H7 (cell line): ENCODE measurements at places on chromosomes 2 and 18. TPM values are rescaled to one million over a fixed set of nuclear protein-coding genes. Genes with fewer than 3 reads are reported as not detected.
A peak's percentile ranks its signal among the peaks of the same experiment; 100 is the strongest.

DNA sequence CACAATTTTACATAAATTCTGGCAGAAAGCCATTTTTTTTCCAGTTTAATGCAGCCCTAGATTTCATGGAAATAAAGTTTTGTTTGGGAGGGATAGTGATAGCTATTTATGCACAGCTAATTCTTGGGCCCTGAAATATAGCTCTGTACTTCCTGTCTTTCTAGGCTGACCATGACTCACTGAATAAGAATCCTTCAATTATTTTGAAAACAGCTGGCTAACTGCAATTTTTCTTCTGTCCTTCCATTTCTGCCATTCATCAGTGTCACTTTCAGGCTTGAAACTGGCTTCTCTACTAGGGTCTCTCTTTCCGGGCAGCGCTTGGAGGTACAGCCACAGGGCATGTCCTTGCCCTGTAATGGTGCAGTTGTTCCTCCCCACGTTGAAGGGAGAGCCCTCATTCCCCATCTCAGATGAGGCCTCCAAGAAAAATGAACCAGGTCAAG is 97.1 kb upstream of the TMEM178A start:
- no peak for DNase-seq

DNA sequence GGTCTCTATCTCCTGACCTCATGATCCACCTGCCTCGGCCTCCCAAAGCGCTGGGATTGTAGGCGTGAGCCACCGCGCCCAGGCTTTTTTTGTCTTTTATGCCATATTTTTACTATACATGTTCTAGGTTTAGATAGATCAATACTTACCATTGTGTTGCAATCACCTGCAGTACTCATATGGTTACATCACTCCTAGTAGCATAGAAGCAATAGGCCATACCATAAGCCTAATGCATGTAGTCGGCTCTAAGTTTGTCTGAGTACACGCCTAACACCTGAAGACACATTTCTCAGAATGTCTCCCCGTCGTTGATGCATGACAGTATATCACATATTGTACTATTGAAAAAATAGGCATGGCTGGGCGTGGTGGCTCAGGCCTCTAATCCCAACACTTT is 27.1 kb upstream of the TGIF1 start:
- no peak for DNase-seq

DNA sequence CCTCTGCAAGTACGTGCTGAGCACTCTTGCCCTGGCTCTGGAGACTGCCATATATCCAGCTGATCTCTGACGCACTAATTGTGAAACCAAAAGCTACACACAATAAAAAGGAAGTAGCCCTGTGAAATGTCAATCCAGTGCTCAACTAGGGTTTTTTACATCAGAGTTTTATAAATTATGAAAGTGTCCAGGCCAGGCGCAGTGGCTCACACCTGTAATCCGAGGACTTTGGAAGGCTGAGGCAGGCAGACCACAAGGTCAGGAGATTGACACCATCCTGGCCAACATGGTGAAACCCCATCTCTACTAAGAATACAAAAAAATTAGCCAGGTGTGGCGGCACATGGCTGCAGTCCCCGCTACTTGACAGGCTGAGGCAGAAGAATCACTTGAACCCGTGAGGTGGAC is 24.5 kb upstream of the PEX13 start:
- DNase-seq: no peak

- no peak for DNase-seq
These were observed 368.6 kb downstream of the EIPR1 start for GRCh38 chr2:3009005-3009404.

- no peak for DNase-seq
These were observed 152.3 kb downstream of the USP34 start for GRCh38 chr2:61318553-61318952.

Gene TCF23
- not detected in 2 replicates for total RNA-seq

- DNase-seq: no peak
These were observed 63.1 kb downstream of the CAB39 start for GRCh38 chr2:230775737-230776136.

DNA sequence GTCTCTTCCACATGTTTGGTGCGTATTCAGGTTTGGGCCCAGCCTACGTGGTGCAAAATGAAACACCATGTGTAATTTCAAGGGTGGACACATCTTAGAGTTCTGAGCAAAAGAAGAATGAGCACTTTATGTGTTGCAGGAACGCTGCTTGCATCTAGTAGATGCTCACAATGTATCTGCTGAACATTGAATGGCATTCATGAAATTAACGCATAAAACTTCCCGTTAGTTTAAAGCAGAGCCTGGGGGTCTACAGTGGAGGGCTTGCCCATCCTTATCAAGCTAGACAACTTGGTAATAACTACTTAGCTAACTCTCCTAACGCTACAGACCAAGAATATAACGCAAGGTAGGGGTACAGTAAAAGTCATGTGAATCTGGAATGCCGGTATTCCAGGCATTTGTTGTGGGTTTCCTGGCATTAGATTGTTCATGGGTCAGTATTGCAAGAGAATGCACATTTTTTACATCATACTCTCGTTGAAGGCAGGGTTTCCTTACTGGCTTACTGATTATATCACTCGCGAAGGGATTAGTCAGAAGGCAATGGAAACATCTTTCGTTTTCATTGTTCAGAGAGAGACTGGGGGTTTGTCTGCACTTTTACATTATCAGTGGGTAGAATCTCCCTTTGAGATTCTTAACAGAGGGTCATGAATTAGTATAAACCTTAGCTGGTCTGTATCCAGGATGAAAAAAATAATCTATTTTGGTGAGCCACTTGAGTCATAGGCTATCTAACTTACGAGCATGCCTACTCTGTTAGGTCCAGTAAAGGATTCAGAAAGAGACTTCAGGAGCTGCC is 229.5 kb upstream of the EPAS1 start:
- no peak for DNase-seq

DNA sequence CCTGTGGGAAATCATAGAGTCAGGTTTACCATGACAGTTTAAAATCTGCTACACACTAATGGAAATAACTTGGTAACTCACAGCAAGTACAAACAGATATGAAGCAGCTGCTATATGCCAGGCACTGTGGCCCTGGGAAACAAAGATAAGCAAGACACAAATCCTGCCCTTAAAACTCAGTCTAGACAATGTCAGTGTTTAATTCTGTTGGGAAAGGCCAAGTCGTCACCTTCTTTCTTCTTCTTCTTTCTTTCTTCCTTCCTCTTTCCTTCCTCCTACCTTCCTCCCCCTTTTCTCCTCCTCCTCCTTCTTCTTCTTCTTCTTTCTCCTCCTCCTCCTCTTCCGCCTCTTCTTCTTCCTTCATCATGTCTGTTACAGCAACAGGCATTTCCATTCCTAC is 26.8 kb downstream of the PLEK start:
- DNase-seq: no peak

DNA sequence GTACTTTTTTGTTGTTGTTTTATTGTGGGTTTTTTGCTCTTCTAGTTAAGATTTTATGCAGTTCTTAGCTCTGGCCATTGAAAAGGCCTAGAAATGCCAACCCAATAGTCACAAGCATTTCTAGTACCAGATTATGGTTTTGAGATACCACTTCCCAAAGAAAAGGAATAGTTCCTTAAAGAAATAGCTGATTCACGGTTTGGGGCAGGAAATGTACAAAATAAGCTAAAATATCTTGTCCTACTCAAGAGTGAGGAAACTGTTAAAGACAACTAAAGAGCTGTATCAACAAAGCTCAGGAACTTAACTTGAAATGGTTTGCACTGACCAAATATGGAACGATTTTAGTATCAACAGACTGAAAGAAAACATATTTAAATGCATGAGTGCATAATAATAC is 35.4 kb downstream of the PGAP1 start:
- no peak for DNase-seq

DNA sequence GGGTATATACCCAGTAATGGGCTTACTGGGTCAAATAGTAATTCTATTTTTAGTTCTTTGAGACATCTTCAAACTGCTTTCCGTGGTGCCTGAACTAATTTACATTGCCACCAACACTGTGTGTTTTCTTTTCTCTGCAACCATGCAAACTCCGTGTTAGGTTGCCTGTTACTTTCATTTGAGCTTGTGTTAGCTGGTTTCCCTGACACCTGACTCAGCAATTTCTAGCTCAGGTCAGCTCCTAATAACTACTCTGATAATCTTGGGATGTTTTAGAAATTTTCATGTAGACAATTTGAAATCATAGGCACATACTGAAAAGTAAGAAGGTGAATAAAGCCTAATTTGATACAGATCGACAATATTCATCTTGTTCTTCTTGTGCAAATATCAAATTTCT is 132.3 kb downstream of the ADCYAP1 start:
- DNase-seq: no peak

DNA sequence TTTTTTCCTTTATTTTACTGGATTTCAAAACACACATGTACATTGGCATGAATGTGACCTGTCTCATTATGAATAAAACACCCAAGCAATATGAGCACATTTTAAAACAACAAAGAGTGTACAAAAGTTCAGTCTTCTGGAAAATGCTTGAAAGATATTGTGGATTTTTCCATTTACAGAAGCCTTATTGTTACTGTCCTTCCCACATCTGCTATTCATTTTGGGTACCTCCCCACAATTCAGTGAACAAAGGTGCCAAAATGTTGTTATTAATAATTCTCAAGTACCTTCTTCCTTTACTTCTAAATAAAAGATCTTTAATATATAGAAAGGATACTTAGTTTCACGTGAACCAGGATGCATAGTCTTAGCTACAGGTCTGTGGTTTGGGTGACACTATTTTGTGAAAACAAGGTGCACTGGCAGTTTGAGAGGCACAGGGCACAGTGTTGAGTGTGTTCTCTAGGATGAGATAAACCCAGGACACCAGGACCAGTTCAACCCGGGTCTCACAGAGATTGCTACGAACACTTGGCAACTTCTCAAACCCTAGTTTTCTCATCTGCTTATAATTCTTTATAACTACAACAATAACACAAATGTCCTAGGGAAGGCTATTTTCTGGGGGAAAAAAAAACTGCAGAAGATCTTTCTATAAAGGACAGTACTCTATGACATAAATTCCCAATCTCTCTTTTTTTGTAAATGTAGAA is 84.5 kb upstream of the GALNT5 start:
- no peak for DNase-seq

- no peak for DNase-seq
These were observed 149.3 kb upstream of the AQP4 start for GRCh38 chr18:27014841-27015240.

Gene AFF3
- total RNA-seq: 0.07 and 0.37 TPM in 2 replicates

Gene CFAP221
- 0.07 and 0.37 TPM in 2 replicates for total RNA-seq

DNA sequence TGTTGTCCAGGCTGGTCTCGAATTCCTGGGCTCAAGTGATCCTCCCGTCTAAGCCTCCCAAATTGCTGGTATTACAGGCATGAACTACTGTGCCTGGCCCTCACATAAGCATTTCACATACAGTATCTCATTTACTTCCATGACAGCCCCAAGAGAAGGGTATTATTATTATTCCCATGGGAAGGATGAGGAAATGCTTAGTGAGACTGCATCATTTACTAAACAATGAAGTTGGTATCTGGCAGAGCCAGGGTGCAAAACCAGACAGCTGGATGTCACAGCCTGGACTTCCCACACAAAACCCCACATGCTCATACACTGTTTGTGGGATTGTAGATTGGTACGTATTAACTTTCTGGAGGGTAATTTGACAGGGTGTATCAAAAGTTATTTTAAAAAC is 29.9 kb downstream of the DAPL1 start:
- no peak for DNase-seq

Gene CRYGC
- total RNA-seq: not detected in 2 replicates

Gene IL1F10
- not detected in 2 replicates for total RNA-seq

- DNase-seq: no peak
These were observed 92.0 kb upstream of the FAM136A start for GRCh38 chr2:70393881-70394280.

DNA sequence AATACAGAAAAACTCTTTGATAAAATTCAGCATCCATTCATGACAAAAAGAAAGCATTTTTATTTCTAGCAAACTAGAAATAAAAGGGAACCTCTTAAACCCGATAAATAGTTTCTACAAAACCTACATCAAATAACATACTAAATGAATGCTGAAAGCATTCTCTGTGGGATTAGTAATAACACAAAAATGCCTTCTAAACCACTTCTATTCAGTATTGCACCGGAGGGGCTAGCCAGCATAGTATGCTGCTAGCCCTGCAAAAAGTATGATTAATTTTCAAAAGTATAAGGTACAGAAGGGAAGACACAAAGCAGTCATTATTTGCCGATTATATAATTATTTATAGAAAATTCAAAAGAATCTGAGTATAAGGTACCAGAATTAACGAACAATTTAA is 145.2 kb downstream of the DTNB start:
- no peak for DNase-seq

- no peak for DNase-seq
These were observed 1574.2 kb upstream of the PIK3C3 start for GRCh38 chr18:40380686-40381439.

GRCh38 chr2:64780041-64780440 is 126.3 kb upstream of the SERTAD2 start:
- DNase-seq: no peak

DNA sequence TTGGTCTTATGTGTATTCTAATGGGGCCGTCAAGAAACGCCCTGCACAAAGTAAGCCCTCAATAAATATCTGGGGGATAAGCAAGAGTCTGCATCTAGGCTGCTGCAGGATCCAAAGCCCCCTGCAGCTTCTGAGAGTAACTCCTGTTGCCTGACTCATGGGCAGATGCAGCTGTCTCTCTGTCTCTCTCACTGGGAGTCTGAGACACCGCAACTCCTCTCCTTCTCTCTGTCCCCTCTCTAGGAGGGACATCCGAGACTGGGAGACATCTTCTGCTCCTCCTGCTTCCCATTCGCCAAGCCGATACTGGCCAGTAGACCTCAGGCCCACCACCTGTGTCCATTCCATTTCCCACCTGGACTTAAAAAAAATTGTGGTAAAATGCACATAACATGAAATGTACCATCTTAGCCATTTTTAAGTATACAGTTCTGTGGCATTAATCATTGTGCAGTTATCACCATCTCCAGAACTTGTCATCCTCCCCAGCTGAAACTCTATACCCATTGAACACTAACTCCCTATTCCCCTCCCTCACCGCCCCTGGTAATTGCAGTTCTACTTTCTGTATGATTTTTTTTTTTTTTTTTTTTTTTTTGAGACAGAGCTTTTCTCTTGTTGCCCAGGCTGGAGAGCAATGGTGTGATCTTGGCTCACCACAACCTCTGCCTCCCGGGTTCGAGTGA is 20.1 kb downstream of the DYSF start:
- no peak for DNase-seq

GRCh38 chr18:48805826-48806535 is 144.8 kb downstream of the SMAD7 start:
- DNase-seq: no peak

GRCh38 chr2:118548880-118549488 is 298.5 kb downstream of the EN1 start:
- DNase-seq: no peak

- no peak for DNase-seq
These were observed 42.0 kb downstream of the CTNNA2 start for GRCh38 chr2:79554899-79555298.

GRCh38 chr18:7870855-7871254 is 303.7 kb downstream of the PTPRM start:
- DNase-seq: no peak

- peak; percentile 87 for DNase-seq
These were observed 71.0 kb upstream of the DAPL1 start for GRCh38 chr2:158723921-158724802.
